Hypothalamus (tissue), 51 donors: ENCODE measurements at places on chromosomes 4 and X.

- DNase-seq: no peak
Measured at GRCh38 chr4:169761846-169762245, 4.1 kb upstream of the HPF1 start.

DNA sequence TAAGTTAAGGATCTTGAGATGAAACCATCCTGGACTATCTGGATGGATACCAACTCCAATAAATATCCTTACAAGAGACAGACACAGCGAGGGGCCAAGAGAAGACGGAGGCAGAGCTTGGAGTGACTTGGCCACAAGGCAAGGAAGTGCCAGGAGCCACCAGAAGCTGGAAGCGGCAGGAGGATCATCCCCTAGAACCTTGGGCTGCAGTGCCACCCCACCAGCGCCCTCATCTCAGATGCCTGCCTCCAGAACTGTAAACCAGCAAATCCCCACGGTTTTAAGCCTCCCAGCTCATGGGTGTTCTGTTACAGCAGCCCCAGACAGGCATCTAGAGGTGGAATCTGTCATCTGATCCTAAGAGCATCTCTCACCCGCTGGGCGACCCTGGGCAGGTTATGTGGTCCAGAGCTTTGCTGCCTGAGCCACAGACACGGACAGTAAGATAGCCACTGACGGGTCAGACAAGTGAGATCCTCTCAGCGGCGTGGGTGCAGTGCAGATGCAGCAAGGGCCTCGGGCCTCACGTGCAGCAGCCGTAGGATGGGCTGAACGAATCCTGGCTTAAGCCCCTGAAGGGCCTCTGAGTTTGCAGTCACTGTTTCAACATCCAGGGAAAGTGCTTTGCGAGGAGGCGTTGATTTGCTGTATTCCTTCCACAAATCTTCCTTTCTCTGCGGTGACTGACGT, 25.1 kb upstream of the MXD4 start:
- DNase-seq: no peak

GRCh38 chr4:1593458-1593857, 90.7 kb downstream of the FAM53A start:
- no peak for DNase-seq

- no peak for DNase-seq
Measured at GRCh38 chrX:121851033-121851432, 803.6 kb downstream of the GLUD2 start.

- DNase-seq: no peak
Measured at GRCh38 chr4:150126864-150127203, 48.6 kb downstream of the DCLK2 start.

DNA sequence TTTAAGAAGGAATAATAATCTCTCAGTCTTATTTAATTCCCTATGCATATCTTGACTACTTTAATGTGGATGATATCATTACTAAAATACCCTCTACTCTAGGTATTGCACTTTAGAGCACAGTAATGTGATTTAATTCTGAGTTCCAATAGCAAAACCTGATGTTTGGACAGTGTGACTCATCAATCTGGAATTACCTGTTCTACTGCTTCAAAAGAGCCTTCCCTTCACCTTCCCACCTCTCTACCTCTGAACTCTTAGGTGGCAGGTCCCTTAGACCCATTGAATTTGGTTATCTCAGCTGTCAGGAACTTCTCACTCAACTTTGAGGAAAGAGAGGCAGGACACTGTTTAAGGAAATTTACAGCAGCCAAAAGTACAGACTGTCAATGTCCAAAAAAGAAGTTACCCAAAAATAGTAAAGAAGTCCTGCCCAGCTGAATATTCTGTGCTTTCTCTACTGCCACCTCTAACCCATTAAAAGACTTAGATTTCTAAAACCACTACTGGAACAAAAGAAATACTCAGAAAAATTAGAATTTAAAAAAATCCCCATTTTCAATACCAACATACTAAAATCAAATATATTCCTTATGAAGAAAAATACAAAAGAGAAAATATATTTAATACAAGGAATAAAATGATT, 123.1 kb upstream of the GPM6A start:
- DNase-seq: no peak

DNA sequence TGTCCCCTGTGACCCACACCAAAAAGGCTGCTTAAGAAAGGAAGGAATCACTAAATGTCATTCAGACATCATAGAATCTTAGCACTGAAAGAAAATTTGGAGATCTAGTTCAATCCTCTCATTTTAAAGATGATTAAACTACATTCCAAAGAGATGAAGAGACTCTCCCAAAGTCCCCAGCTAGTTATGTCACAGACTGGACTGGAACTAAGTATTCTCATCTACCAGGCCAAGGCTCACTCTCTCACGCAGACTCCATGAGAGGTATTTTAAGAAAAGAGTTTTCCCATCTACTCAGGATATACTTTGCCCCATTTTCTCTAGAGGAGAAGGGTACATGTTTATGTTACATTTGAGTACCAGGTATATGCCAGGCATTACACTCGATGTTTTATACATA, 6.9 kb downstream of the FABP2 start:
- DNase-seq: no peak
